ENCODE measurements at places on chromosomes 16 and 17.
A peak's percentile ranks its signal among the peaks of the same experiment; 100 is the strongest.

DNA sequence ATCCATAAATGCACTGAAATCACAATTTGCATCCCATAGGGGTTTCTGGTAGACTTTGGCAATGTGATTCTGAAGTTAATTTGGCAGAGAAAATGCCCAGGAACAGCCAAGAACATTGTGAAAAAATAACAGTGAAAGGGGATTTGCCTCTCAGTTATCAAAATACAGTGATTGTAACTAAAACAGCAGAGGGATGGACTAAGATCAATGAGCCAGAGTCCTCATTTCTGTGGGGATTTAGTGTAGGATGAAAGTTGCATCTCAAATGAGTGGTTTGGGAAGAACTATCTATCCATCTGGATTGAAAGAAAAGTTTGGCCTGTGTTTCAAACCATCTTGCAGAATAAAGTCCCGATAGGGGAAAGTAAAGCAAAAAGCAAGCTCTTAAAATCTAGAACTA is 28.1 kb downstream of the MYBBP1A start:
- no peak for DNase-seq

DNA sequence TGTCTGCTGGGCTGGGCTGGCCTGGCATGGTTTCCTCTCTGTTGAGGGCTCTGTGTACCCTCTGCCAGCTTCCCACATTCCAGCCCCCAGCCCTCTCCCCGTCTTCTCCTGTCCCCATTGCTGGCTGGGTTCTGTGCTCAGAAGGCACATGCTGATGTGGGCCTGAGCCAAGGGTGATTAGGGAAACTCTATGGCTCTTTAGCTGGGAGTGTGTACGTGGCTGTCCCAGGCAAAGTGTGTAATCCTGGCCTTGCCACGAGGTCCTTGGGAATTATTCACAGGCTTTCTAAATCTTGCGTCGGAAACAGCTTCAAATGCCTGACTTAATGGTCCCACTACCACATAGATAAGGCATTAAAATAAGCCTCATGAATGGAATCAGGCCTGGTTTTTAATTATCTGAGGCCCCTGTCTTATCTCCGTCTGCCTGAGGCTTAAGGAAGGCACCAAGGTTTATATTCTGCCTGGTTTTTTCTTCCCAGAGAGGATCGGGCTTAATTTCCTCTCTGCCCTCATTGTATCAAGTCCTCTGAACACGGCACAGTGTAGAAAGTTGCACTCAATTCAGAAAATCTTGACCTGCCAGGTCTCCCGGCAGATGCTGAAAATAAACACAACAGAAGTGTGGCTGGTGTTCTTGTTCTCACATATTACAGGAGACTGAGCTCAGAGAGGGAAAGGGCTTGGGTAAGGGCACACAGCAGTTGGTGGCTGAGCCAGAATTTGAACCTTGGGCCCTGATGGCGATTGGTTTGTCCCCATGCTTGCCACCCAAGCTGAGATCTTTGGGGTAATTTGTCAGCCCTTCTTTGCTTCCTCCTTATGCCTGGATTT is 52.9 kb upstream of the LGALS9 start:
- DNase-seq, result no peak

DNA sequence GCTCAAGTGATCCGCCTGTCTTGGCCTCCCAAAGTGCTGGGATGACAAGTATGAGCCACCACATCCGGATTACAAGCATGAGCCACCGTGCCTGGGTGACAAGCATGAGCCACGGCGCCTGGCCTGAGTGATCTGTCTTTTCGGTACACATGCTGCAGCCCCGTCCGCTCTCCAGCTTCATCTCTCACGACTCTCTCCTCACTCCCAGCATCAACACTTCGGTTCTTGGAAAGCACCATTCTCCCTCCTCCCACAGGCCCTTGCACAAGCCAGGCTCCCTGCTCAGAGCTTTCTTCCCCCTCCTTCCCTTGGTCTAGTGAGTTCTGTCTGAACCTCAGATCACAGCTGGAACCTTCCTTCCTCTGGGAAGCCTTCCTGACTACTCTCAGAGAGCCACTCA is 6.5 kb upstream of the NCBP3 start:
- no peak for DNase-seq

GRCh38 chr16:11400076-11400475 is 54.8 kb downstream of the RMI2 start:
- no peak for DNase-seq

- no peak for DNase-seq
These were observed 115.6 kb downstream of the GNAO1 start for GRCh38 chr16:56306690-56307533.

DNA sequence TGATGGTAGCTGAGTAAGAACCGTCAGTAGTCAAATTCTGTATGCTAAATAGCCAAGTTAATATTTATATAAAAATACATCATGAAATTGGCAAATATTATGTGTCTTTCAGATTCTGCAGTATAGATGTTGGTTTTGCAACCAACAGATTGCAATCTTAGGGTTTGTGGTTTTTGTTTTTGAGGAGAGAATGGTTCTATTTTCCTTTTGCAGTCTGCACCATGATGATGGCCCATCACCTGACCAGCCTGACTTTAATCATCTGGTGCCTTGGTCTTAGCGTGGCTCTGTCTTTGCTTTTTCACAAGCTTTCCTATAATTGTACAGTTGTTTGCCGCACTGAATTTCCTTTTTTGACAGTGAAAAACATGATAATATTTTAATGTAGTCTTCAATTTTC is 50.7 kb downstream of the NUP93 start:
- no peak for DNase-seq

DNA sequence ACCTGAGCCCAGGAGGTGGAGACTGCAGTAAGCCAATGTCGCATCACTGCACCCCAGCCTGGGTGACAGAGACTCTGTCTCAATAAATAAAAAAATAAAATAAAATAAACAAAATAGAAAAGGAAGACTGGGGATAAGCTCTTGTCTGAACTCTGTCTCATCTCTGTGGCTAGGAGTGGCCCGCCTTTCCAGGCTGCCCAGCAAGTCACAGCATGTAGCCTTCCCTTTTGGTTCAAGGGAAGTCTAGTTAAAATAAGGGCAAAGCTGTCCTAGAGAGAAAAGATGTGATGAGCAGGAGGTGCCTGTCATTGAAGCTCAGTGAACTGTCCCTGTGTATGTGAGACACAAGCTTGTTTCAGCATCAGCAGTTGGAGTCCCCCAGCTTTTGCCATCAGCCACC is 2.7 kb upstream of the GFAP start:
- no peak for DNase-seq

GRCh38 chr16:52256310-52257078 is 290.4 kb downstream of the TOX3 start:
- DNase-seq, result no peak

DNA sequence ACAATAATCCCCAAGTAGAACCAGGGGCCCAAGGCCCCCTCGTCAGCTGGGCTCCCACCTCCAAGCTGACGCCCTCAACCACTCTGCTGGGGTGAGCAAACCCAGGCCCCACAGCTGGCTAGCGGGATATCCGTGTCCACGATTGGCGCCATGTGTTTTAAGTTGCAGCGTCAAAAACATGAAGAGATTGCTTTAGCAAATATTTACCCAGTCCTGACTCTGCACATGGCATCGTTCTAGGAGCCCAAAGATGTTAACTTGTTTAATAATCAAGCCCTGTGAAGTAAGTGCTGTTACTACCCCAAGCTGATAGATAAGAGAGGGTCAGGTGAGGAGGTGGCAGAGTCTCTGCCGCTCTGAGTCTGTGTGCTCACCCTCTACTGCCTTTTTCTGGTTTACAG is 344 bp upstream of the SEPTIN12 start:
- no peak for DNase-seq

DNA sequence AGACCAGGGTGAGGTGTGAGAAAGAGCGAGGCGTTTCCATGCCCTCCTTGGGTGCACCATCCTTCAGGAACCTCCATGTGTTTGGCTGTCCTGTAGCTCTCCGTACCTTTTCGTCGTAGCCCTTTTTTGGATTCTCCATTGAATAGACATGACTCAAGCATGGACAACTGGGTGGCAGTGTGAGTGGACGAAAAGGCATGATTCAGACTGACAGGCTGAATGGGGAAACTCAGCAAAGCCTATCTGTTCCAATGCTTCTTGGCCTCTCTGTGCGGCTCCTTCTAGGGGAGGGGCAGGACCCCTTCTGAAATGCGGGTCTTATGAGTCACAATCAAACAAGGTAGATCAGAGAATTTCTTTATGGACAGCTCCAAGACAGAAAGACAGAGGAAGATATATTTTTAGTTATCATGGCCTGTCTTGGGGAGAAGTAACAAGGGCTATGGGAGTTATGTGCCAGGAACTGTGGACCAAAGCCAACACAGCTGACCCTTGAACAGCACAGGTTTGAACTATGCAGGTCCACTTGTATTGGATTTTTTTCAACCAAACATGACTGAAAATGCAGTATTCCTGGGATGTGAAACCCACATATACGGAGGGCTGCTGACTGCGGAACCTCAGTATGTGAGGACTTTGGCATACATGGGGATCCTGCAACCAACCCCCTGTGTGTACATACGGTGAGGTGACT is 22.9 kb downstream of the ADORA2B start:
- no peak for DNase-seq

- DNase-seq, result no peak
These were observed 45.1 kb downstream of the TNFRSF13B start for GRCh38 chr17:16926571-16927451.

GRCh38 chr16:7506363-7506762 is 173.7 kb downstream of the RBFOX1 start:
- no peak for DNase-seq

GRCh38 chr16:77043076-77043475 is 147.9 kb upstream of the MON1B start:
- peak; percentile 6 for DNase-seq

DNA sequence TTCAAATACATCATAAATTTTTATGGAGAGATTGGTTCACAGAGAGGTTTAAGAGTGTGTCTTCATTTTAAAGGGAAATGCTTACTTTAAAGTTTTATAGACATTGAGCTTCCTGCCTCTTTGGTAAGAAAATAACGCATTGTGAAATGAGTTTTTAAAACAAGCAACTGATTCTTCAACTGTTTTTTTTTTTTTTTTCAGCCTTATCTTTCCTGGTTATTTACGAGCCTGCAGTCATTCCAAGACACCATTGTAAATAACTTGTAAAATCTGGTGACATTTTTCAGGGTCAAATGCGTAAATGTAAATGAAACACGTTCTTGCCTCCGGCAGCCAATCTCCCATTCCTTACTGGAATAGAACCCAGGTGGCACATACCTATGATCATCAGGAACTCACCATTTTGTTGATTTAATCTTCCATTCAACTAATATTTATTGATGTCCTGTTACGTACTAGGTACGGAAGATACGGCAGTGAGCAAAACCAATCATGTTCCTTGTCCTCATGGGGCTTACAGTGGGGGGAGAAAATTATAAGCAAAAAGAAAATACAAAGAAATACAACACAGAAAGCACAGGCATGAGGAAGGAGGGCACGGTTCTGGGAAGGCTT is 33.2 kb upstream of the CDYL2 start:
- DNase-seq, result no peak

GRCh38 chr17:37742762-37743611 is 1.9 kb downstream of the HNF1B start:
- no peak for DNase-seq

DNA sequence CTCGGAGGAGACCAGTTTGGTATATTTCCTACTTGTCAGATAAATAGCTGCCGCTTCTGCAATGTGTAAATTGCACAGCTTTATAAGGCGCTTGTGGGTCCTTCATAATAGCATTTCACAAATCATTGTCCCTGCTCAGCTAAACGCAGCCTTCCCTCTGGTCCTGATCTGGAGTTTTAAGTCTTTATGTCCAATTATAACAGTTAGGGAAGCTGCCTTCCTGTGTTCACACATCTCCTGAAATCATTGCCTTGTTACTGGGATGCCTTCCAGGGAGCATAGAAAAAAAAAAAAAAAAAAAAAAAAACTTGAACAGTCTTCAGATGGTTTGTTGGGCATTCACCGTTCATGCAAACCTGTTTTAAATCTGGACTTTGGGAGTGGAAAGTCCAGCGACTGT is 342.0 kb downstream of the XYLT1 start:
- DNase-seq, result no peak

- DNase-seq, result no peak
These were observed 60.3 kb downstream of the RMI2 start for GRCh38 chr16:11405331-11406176.

- DNase-seq, result no peak
These were observed 15.3 kb downstream of the CDH3 start for GRCh38 chr16:68660359-68660795.

GRCh38 chr16:1435921-1436697 is 5.2 kb downstream of the PERCC1 start:
- DNase-seq, result no peak

DNA sequence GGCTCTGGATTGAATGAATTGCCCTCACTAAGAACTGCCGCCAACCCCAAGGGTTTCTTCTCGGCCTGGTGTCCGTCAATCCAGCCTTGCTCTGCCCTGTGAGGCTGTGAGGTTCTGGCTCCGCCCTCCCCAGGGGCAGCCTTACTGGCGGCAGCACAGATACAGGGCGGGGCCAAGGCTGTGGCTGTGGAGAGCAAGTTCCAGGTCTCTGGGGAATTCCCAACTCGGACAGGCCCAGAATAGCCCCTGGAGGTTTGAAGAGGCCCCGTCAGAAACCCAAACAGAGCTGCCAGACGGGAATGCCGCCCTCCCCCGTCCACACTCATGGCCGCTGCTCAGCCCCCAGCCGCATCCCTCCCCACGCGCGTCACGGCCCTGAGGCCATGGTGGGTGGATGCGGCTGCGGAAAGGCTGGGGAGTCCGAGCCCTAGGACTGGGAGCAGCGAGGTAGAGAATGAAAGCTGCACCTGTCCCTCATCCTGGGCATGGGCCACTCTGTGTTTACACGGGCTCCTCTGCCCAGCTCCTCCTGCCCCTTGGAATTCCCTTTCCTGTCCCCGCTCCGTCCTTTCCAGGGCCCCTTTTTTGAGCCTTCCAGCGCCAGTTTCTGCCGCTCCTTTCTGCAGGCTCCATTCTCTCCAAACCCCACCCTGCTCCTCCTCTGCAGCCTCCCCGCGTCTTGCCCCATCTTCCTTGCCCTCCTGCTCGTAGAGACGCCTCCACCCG is 660 bp upstream of the PRRT2 start:
- DNase-seq, result peak; percentile 87

DNA sequence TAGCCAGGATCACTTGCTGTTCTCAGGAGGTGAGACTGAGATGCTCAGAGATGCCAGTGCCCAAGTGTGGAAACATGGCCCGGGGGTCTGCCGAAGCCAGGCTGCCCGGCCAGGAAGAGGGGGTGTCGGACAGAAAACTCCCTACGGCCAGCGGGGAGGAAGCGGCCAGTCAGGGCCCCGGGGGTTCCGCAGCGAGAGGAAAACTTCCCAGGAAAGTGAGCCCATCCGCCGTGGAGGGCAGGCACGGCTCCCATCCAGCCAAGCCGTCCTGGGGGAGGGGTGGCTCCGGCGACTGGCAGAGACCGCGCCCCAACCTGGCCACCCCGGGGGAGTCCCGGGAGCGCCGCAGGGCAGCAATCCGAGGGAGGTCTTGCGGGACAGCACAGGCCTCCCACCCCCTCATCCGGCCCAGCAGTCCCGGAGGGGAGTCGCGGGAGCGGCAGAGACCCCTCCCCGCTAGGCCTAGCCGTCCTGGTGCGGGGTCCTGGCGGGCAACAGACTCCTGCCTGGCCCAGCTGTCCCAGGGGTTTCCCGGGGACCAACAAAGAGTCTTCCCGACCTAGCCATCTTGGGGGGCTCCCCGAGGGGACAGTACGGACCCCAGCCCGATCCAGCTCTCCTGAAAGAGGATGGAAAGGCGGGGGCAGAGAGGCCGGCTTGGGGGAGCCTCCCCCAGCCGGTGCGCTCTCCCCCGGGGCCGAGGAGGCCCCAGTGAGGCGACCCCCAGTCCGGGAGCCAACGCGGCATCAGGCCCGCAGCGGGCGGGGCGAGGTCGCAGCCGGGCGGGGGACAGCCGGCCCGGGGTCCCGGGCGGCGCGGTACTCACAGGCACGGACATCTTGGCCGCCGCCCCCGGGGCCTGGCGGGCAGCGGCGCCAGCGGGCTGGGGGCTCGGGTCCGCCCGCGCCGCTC is 13.8 kb upstream of the BCAR1 start:
- no peak for DNase-seq

Measured in RWPE1 (cell line).